Kasumi-1 (cell line): ENCODE measurements at places on chromosomes 2 and 18.
A peak's percentile ranks its signal among the peaks of the same experiment; 100 is the strongest.

GRCh38 chr18:28331551-28331950 is 154.6 kb upstream of the CDH2 start:
- no peak for DNase-seq

DNA sequence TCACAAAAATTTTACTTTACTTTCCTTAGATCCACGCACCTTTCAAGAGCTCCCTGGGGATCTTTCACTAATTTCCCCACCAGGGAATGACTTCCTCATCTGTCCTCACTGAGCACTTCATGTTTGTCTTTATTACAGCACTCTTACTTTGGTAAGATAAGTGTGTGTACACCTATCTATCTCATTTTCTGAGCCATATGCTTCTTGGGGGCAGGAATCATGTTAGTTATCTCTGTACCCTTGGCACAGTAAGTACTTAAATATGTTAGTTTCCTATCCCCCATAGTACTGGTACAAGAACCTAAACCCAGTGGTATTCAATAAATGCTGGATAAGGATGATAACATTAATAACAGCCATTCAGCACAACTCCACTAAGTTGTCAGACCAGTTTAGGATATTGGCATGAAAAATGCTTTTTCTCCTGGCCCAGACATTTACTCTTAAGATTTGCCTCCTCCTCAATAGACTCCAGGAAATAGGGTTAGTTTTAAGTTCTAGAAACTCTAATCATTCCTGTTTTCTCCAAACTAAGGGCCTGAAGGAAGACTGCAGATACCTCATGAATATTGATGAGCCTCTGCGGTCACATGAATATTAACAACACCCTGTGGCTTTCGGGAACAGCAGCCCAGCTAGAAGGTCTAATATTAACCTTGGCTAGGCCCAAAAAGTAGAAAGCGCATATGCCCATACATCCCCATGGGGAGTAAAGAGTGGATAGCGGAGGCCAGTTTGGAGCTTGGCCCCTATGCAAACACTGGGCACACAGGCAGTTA is 38.2 kb downstream of the NHEJ1 start:
- no peak for DNase-seq

DNA sequence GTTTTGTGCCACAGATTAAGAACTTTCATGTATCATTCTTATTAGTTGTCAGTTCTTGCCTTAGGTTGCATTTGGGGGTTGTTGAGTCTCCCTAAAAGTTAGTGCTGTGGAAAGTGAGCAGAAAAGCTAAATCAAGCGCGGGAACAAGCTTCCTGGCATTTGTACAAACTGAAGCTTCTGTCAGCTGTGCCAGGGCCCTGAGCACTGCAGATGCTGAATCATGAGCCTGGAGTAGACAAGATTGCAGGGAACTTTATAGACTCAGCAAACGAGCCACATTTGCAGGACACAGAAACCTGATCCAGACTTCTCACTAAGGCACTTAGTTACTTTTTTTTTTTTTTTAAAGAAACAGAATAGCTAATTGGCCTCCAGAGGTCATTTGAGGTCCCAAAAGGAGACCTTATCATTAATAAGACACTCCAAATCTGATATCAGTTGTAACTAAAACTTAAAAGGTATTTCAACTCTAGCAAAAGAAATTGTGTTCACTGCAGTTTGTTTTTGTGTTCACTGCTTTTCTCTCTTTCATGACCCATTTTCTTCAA is 88.7 kb downstream of the ADAM23 start:
- no peak for DNase-seq

GRCh38 chr2:96769814-96770213 is 9.1 kb downstream of the CNNM4 start:
- no peak for DNase-seq

DNA sequence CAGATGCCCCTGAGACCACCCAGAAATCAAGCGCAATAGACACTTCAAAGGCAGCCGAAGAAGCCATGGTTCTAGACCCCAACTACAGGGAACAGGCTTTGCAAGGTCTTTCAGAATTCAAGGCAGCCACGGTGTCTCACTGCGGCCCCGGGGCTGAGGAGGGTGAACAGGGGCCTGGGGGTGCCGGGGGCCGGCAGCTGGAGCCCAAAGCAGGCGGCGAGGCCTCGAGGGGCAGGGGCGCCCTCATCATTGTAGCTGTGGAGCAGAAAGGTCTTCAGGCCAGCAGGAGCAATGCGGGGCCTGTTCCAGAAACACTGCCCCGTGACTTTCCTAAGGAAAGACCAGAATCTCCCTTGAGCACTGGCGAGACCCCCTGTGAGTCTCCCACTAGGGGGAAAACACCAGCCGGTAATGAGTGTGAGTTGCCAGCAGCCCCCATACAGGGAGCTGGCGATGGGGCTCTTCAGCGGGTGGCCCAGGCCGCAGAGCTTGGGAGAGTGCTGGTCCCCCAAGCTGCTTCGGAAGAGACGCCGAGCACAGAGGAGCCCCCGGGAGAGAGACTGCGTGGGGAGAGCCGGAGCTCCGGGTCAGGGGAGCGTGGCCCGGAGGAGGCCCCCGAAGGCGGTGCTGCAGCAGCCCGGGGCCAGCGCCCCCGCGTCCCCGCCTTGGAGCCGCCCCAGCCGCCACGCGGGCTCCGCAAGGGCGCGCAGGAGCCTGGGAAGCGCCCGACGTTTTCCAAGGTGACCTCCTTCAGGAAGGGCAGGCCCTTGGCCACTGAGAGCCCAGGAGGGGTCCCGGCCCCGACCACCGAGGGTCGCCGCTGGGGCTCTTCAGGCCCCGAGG is 79.1 kb downstream of the ARHGEF4 start:
- DNase-seq = no peak

DNA sequence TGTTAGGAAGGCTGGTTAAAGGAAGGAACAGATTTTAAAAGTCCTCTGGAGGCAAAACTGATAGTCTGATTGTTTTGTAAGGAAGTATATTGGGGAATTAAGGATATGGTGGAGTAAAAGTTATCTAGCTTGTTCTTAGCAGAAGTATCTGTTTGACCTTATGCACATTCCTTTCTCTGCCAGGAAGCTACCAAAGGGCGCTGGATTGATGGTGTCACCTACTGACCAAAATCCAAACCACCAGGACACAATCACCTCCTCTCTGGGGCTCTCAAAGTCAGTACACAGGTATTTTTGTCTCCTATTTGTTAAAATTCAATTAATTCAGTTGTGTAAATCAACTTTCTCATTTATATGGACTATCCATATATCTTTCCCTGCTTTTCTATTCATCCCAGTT is 484.5 kb downstream of the NUP35 start:
- DNase-seq = no peak

GRCh38 chr2:59249441-59250306 is 1008.5 kb upstream of the FANCL start:
- DNase-seq = no peak

DNA sequence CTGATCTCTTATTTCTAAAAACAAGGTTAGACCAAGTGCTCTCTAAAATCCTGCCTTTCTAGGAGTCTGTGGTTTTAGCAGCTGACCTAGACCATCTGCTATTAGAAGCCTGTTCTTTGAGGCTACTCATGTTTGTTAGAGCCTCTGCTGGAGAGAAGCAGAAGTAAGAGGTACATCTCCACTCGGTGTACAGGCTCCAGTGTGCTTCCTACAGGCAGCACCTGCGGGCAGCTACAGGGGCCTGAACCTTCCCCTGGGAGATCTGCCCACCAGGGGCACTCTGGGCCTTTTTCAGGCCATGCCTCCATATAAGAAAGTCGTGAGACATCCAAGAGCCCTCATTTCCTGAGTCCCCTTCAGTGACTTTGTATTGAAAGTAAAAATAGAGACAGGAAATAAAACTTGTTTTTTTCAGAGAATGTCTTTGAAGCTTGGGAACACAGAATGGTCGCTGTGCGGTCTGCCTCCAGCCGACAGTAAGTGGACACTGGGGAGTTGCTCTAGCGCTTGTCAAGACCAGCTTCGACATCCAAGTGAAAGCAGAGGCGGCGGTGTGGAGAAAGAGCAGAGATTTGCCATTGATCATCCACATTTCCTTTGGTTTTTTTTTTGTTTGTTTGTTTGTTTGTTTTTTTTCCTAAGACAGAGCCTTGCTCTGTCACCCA is 31.7 kb downstream of the ONECUT2 start:
- DNase-seq = no peak

DNA sequence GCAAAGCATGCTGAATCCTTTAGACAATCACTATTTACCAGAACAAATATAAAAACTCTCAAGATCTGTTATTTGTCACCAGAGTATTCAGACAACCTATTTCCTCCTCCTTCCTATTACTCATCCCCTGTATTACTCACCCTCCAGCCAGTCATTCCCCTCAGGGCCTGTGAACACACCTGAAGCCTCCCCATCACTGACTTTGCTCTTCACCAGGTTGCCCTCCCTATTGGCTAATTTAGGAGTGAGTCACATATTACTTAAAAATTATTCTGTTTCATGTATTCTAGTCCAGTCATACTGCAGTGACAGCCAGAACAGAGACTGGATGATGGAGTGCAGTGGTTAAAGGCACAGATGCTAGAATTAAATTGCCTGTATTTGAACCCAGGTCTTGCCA is 3.7 kb upstream of the ATG16L1 start:
- DNase-seq = no peak

DNA sequence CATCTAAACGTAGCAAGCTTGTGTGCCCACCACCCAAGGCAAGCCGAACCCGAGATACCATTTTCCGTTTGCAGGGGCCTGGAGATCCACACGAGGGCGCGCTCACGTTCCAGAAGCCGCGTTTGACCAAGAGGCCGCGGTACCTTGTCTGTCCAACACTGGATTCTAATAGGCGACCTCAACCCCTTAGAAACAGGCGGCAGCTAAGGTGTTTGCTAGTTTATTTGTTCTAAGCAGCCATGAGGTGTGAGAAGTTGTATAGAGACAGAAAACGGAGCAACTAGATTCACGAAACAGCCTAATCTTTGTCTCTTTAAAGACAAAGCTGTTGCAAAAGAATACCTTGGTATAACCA is 4.2 kb downstream of the HOXD11 start:
- peak; percentile 81 for DNase-seq

- no peak for DNase-seq
Measured at GRCh38 chr2:240435457-240435947, at the start of gene GPC1. GPC1 (plus strand) TSS chr2:240435663; CDS start chr2:240435919, 256 bp downstream.

GRCh38 chr18:48459465-48459864 is 50.3 kb upstream of the ZBTB7C start:
- peak; percentile 61 for DNase-seq

DNA sequence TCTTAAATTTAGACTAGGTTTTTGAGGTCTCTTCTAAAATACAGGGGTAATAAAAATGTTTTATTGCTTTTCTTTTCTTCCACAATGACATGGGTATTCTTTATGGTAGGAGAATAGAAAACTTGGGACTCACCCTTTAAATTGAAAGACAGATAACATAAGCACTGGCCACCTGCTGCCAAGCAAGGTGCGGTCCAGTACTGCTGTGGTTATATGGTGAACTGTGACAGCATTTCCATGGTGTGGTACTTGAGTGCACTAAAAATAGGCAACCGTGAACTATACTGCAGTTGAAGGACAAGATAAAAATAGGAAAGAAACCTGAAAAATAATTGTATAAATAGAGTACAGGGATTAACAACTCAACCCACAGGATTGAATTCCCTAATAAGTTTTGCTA is 54.4 kb upstream of the GRB14 start:
- no peak for DNase-seq

DNA sequence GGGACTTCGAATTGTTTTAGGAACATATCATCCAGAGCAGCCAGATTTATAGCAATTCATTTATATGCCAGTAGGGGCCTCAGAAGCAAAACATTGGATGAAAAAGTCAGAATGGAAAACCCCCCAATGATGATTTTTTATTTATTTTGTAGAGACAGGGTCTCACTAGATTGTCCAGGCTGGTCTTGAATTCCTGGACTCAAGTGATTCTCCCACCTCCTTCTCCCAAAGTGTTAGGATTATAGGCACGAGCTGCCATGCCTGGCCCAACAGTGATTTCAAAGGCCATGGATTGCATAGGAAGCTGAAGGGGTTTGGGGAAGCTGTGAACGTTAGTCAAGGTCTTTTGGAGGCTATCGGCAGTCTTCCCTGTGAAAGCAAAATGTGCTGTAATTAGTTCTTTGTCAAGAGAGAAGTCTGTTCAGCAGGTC is 21.9 kb upstream of the MCFD2 start:
- DNase-seq = peak; percentile 52

- no peak for DNase-seq
Measured at GRCh38 chr18:28088477-28088876, 88.5 kb downstream of the CDH2 start.

DNA sequence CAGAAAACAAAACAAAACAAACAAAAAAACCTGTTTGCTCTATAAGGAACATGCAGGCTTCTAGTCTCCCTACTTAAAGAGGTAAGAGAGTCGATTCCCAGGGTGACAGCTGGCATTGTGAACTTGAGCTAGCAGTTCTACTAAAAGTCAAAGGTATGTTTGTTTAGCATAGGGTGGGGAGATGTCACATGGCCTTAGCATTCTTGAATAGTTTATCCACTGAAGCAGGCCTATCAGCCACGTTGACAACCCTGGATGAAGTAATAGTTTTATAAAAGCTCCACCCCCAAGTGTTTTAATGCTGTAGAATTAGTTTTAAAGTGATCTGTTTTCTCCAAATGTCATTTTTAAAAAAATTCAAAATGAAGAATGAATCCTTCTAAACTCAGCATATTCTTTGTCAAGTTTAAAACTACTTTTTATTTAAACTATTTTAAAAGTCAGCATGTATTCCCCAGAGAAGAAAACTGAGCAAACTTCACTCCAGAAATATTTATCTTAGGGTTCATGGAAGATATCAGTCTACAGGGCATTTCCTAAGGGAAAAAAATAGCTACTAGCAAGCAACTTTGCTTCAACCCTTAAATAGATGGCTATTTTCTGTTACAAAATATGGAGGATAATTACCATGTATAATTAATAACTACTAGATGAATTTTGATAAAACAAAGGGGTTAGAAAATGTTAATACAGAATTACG is 1.7 kb downstream of the MYOM1 start:
- DNase-seq = no peak

DNA sequence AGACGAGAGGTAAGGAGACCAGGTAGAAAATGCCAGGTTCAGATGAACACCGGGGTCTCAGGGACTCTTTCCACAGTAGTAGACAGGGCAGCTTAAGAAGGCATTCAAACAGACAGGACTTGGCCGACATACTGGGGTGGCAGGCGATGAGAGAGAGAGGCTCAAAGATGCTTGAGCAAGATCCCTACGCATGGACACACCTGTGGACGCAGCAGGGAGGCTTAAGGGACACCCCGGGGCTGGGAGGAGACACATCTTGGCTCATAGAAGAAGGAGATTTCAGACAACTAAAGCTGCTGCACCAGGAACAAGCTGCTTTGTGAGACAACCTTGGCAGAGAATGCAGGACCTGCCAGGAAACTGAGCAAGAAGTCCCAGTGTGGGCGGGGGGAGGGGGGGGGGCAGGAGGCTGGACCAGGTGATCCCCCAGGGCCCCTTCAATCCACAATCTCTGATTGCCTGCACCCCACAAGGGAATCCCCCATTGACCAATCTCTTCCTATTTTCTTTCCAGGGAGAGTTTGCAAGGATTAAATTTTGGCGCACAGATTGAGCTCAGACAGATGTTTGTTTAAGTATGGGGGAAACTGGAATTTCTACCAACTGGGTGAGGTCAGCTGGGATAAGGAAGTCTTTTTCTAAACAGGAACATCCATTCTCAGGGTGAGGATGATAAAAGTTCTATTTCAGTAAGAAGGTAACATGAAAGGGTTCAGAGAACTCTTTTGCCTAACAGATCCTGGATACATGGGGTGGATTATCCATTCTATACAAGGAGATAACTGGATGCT is 400.7 kb downstream of the NBAS start:
- no peak for DNase-seq

- DNase-seq = no peak
Measured at GRCh38 chr18:79133724-79134123, 64.5 kb downstream of the ATP9B start.

- peak; percentile 84 for DNase-seq
Measured at GRCh38 chr18:61554117-61554776, 221.0 kb downstream of the CDH20 start.

- DNase-seq = no peak
Measured at GRCh38 chr2:200797242-200797770, 14.4 kb upstream of the BZW1 start.
